ENCODE measurements at places on chromosomes 2 and 18.

- DNase-seq: no peak
Measured at GRCh38 chr2:27796791-27797765, 25.6 kb downstream of the MRPL33 start.

DNA sequence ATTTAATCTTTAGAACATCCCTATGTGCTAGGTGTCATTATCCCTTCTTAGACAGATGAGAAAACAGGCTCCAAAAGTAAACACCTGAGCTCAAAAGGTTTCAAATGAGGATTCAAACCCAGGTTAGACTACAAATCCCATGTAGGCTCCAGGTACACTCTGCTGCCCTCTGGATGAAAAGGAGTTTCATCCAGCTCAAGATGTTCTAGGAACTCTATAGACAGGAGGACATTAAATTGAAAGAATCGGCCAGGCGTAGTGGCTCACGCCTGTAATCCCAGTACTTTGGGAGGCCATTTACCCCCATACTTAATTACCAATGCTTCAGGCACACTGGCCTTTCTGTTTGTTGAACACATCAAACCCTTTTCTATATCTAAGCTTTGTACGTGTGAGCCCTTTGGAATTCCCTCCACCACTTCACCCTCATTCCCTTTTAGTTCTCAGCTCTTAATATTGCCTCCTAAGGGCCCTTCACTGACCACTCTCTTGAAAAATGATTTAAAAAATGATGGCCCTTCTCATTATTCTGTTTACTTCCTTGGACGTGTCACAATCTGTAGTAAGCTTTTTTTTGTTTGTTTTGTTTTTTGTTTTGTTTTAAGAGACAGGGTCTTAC lies 10.7 kb downstream of the SLC25A12 start:
- DNase-seq: no peak

DNA sequence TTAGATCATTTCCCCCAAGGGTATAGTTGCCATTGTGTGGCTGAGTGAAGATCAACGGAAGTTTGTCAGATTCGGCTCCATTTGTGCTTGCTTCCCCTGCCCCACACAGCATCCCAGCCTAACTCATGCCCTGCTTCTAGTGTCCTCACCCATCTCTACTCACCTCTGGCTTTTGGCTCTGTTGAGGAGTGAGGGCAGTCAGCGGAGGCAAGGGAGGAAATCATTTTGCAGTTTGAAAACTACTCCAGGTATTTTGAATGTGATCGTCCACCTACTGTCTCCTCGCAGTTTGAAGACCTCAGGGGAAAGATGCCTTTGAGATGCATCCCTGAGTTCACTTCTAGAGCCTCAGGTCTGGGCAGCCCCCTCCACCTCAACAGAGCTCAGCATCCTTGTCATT lies 116.3 kb downstream of the FEZ2 start:
- DNase-seq: no peak

DNA sequence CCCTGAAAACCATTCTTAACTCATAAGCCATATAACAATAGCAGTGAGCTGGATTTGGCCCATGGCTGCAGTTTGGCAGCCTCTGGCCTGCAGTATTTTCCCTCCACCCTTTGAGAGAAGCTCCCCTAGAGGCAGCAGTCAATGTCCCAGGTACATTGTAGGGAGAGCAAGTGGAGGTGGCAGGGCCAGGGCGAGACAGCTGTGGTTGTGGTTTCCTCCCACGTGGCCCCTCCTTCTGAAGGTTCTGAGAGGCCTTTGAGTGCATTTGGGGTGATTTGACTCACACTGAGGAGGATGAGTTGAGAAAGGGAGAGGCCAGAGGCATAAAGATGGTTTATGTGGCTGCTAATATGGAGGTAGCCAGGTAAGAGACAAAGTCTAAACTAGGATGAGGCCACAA lies 45.5 kb upstream of the LDAH start:
- no peak for DNase-seq

DNA sequence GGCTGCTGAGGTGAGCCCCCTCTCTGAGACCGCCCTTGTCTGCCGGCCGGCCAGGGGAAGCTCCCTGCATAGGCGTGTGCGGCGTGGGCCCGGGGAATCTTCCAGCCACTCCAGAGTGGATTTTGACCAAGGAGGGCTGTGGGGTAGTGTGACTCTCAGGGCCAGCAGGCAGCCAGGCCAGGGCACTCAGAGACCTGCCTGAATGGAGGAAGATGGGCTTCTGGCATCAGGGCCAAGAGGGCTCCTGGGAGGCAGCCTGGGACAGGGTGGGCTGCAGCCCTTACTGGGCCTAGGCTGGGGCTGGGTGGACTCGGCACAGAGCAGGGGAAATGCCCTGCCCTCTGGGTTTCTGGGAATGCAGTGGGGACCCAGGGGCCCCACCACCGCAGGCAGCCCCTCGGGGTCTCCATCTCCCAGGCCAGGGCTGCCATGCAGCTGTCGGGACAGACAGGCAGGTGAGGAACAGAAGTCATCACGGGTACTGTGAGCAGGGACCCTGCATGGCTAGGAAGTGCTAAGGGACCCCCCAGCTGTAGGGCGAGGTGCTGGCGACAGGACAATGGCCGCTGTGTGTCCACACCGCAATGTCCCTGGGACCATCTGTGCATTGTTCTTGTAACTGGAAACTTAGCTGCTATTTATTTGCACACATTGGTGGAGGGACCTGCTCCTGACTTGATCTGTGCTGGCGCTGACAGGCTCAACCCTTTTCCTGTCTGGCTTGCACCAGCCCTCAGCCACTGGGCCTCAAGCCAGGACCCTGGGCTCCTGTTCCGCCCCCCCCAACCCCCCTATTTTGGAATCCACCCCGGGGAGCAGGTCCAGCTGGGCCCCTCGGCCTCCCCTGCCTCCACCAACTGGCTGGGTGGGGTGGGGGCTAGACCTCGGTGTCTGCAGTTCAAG lies 4.1 kb downstream of the PDCD1 start:
- DNase-seq: no peak

GRCh38 chr2:156704617-156705016 lies 268.4 kb downstream of the GPD2 start:
- no peak for DNase-seq

DNA sequence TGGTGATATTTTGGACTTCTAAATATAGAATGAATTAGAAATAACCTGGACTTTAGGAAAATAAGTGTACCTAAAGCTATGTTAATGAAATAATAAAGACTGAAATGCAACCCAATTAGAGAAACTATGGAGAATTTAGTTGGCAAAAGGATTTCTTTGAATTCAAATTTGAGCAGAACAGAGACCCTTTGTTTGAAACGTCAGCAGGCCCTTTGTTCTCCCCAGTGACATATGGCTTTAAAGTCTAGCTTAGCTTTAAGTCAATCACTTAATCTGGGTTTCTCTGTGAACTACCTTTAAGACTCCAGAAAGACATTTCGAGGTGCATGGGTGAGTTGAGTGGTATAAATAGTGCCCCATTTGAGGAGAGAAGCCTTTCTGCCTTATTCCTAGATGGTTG lies 130.5 kb upstream of the CREB1 start:
- no peak for DNase-seq

DNA sequence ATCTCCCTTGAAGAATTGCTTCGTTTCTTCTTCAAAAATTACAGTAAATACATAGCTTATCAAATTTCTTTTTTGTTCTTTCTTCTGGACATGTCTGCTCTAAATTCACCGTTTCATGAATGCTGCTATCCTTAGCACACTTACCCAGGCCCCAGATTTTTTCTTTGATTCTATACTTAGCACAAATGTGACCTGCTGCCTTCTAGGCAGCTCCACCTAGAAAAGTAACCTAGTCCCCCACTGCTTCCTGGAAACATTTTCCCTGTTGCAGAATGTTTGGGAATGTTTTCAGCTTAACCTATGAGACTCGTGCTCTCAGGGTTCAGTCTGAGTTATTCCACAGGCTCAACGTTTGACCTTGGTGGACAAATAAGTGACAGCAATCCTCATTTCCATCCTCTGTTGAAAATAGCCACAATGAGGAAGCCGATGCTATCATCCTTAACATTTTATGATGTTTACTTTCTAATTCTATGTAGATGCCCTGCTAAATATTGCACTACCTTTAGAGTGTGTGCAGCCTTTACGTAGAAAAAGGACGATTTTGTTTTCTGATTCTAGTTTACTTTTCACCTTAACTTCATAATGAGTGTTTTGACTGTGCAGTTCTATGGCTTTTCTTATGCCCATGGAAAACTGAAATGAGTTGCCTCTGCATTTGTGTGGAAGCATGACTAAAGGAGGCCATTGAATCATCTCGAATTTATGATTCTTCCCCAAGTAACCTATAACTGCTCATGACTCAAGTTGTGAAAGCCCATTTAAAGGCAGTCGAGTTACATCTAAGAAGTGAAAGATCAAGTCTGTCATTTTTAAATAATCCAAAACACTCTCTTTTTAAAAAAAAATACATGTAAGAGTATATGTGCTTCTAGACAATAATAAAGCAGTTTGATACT lies 47.7 kb downstream of the TMEM182 start:
- DNase-seq: no peak

GRCh38 chr18:49459404-49460171 lies 857 bp downstream of the DYM start:
- no peak for DNase-seq

DNA sequence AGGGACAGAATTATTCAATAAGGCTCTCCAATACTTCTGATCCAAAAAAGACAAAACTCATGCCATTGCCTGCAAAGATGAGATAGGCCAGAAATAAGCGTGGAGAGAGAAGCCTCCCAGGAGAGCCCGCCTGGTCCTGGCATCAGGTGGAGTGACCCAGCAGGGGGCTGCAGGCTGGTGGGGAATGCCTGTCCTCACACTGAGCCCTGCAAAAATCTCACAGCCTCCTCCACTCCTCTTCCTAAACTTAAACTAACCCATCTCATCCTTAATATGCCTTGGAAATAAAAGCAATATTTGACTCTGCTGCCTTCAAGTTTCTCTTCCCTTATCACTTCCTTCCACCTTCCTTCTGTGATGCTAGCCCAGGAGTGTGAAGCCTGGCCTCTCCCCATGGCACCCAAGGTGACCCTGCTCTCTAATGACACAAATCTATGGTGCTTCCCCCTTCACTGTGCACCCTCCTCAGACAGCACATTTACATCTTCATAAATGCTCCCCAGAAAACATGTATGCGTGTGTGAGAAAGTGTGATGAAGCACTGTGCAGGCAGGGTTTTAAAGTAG lies 218.4 kb downstream of the ANAPC1 start:
- DNase-seq: no peak

DNA sequence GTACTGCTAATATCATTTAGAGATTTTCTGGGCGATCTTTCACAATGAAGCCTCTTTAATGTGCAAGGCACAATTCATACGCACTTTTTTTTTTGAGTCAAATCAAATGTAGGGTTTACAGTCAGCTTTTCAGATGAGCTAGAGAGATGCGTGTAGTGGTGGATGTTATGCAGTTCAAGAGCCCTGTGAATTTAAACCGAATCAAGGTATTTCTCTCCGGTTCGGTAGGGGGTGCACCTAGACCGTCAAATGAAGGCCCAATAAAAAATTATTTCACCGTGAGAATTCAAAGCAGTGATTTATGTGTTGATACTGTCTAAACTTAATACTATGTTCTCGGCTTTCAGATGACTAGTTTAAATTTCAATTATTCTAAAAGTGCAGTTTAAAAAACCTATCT lies 1.1 kb downstream of the PTH2R start:
- DNase-seq: no peak

DNA sequence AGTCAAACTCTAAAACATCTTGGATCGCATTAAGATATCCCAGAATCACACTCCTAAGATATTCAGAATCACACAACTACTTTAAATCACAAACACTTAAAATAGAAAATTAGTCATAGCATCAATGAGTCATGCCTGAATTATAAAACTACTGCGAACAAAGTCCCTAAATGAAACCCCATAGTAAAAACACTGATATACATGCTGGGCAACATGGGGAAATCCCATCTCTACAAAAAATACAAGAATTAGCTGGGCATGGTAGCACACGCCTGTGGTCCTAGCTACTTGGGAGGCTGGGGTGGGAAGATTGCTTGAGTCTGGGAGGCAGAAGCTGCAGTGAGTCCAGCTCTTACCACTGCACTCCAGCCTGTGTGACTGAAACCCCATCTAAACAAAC lies 101.7 kb downstream of the COBLL1 start:
- no peak for DNase-seq

DNA sequence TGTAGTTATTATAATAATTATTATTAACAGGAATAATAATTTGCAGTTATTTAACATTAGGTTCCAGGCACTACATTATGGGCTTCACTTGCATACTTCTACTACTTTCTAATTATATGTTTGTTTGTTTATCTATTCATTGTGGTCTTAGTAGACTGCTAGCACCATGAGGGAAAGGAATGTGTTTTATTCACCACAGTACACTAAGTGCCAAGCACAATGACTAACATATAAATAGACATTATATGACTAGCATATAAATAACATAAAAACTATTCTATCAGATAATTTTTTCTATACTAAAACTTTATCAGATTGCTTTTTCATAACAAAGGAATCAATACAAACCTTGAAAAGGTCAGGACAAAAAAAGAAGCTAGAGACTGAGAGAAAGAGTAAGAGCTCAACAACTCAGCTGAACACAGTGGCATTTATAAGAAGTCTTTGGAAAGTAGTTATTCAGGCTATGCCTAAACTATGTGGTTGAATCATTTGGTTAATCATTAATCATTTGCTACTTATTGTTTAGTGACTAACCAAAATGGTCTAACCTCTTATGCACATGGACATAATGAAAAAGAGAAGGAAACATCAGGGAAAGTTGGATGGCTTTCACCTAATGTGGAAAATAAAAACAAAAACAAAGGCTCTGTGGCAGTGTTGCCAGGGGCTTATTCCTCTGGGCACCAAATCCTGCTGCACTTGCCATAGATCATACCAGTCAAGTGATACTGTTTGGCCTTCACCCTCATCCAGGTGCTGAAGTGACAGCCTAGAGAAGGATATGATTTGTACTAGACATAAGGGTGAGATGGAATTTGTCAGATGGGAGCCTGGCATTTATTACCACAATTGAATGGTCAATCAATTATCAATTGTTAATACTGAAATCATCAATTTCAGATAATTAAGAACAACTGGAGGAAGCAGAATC lies 174.9 kb downstream of the ETAA1 start:
- no peak for DNase-seq

DNA sequence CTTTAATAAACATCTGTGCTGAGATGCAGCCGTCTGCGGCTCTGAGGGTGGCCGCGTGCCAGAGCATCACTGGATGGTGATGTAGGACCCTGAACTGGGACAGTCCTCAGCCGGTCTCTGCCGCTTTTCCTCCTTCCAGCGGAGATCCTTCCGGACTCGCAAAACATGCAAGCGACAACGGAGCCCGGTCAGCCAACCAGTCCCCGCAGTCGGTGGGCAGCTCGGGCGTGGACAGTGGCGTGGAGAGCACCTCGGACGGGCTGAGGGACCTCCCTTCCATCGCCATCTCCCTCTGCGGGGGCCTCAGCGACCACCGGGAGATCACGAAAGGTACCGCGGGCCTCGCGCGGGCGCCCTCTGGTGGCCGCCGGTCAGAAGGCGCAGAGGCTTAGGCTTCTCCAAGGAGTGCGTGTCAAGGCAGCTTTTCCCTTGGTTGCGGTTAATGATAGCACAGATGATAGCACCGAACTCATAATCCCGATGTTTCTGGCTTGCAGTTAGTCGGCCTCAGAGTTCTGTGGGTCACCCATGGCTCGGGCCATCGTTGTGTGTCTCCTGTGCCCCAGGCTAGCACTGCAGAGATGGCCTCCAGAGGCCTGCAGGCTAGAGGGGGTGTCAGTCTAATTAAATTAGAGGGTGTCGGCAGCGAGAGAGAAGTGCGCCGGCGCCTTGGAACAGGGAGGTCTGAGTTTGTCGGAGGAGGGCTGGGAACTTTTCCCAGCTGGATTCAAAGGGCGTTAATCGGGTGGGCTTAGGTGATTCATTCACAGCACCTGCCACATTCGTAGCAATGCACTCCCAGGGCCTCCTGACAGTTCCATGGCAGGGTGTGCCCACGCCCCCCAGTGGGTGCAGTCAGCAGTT lies 38.5 kb downstream of the LPIN1 start:
- no peak for DNase-seq

GRCh38 chr2:43146083-43146482 lies 80.3 kb downstream of the ZFP36L2 start:
- DNase-seq: no peak
